Skin of body (tissue), 3 donors: ENCODE measurements at places on chromosomes 4 and X. TPM values are rescaled to one million over a fixed set of nuclear protein-coding genes. Genes with fewer than 3 reads are reported as not detected.

GRCh38 chr4:42523066-42523718 lies 125.9 kb downstream of the SHISA3 start:
- DNase-seq: no peak

- no peak for DNase-seq
These were observed 340.0 kb upstream of the RASGEF1B start for GRCh38 chr4:81811562-81812293.

GRCh38 chr4:41442810-41443209 lies 95.1 kb upstream of the LIMCH1 start:
- peak; percentile 65 for DNase-seq

- no peak for DNase-seq
These were observed 181.6 kb downstream of the LARP7 start for GRCh38 chr4:112818594-112818965.

GRCh38 chr4:139589336-139590018 lies 33.5 kb upstream of the SETD7 start:
- DNase-seq: no peak

DNA sequence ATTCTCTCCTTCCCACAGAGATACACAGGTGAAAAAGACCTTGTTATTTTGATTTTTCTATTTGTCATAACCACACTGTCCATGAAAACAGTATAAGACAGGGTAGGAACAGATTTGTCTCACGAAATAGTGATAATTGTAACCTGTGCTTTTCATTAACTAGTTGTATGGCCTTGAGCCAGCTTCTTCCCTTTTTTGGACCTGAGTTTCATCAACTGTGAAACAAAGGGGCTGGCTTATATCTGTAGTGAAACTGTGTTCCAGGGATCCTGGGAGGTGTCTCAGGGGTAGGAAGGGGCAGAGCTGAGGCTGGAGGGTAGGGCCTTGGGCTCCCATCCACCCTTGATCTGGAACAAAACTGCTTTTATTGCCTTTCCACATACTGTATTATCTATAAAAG lies 50.9 kb downstream of the MED28 start:
- DNase-seq: no peak

- no peak for DNase-seq
These were observed 5.2 kb upstream of the CXCL2 start for GRCh38 chr4:74104145-74104544.

- no peak for DNase-seq
These were observed 1.7 kb upstream of the ZFP92 start for GRCh38 chrX:153409414-153410101.

- DNase-seq: no peak
These were observed 1.2 kb upstream of the SLC2A9 start for GRCh38 chr4:10022346-10023049.

DNA sequence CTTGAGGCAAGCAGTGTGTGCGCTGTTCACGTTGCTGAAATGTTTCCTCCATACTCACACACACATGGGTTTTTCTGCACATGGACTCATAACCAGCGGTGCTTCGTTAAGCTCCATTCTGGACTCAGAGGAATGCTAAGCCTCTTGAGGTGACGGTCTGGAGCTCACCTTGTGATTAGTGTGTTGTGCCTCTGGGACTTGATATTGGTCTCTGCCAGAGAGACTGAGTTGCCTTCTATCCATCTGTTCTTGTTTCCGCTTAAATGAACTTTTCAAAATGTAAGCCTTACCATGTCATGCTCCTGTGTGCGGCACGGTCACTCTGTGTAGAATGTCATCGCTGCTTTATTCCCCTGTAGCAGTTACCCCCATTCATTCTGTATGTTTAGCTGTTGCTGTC lies 42.5 kb downstream of the ADD1 start:
- no peak for DNase-seq

DNA sequence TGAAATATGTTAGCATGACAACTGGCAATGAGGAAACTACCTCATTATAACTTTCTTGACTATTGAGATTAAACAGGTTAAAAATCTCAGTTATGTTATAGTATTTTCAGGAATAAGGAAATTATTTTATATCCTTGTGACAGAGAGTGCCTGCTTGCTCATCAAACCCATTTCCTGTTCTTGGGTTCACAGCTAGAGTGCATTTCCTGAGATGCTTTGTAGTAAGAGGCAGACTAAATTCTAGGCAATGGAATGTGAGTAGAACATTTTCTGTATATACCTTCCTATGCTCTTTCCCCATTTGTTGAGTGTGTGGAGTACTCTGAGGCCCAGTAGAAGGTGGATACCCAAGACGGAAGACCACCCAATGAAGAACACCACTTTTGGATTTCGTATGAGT lies 96.9 kb upstream of the CASK start:
- no peak for DNase-seq

Gene NAT8L
- total RNA-seq: 1.2 TPM

Gene TMEM165
- 90.5 TPM for total RNA-seq
